Hematopoietic multipotent progenitor cell treated with erythropoietin and hydrocortisone succinate and interleukin-3 and kit ligand, for 8 days (in vitro differentiated cells): ENCODE measurements at places on chromosomes 7 and 10.

- no peak for DNase-seq
Measured at GRCh38 chr7:34184466-34184865, 279.1 kb downstream of the BMPER start.

DNA sequence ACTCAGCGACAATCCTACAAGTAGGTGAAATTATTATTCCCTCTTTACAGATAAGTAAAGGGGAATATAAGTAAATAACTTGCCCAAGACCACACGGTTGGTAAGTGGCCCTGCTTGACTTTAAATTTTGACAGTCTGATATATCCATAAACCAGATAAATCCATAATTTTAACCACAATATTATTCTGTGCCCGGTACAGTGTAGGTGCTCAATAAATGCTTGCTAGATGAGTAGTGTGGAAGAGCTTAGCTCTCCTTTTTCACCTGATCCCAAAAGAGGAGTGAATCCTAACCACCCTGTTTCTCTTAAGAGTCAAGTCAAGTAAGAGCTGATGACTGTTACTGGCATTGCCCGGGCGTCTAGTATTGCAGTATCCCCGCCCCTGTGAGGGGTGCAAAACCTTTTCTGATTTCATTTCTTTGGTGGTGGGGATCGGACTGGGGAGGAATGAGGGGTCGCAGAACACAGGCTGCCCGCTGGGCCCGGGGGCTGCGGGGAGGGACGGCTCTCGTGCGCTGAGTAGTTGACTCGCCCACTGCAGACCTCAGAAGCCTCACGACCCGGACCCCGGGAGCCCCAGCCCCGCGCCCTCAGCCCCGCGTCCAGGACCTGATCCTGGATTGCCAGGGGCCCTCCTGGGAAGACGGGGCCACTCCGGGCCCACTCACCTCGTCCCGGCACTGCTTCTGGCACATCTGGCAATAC is 490 bp downstream of the KIN start:
- peak; percentile 23 for DNase-seq

GRCh38 chr10:29595146-29595545 is 39.6 kb downstream of the SVIL start:
- no peak for DNase-seq

DNA sequence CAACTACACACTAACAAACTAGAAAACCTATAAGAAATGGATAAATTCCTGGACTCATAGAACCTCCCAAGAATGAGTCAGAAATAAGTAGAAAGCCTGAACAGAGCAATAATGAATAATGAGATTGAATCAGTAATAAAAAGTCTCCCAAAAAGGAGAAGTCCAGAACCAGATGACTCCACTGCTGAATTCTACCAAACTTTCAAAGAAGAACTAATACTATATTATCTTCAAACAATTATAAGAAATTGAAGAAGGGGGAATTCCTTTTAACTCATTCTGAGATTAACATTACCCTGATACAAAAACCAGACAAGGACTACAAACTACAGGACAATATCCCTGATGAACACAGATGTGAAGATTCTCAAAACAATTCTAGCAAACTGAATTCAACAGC is 47.8 kb upstream of the CDK6 start:
- DNase-seq, result no peak

DNA sequence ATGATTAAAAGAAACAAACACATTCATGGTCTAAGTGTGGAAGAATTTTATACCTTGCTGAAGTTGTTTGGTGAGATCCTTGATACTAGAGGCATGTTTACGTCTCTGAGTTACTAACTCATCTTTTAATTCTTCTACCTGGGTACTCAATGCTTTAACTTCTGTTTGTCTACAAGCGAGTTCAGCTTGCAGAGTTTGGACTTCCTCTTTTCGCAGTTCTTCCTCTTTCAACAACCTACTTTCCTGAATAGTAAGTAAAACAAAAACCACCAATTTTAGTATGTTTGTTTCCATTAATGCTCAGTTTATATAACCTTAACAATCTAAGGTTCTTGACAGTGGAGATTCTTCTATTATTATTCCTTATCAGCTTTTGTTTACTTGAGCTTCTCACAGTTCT is 42.9 kb downstream of the CCDC186 start:
- no peak for DNase-seq

DNA sequence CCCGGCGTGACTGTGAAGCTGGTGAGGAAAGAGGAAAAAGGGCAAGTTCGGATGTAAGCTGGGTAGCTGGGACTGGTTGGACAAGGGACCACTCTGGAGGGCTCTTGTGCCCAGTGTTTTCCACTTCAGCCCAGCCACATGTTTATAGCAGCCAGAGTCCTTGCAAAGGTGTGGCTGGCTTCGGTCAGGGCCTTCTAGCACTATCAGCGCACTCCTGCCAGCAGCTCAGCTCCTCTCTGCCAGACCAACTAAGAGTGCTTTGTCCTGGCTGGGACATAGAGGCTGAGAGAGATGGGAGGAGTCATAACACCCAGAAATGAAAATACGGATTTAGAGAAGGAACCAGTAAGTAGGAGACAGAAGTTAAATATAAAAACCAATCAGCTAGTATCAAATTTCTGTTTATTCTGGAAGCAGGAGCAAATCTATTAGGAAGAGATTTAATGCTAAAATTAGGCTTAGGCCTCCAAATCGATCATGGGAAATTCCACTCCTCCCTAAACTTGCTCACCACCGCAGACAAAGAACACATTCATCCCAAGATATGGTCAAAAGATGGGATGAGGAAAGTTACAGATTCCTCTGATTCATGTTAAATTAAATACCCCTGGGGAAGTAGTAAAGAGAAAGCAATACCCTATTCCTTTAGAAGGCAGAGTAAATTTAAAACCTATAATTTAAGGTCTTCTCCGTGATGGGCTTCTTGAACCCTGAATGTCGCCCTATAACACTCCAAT is 135.0 kb downstream of the RALA start:
- DNase-seq, result peak; percentile 11

DNA sequence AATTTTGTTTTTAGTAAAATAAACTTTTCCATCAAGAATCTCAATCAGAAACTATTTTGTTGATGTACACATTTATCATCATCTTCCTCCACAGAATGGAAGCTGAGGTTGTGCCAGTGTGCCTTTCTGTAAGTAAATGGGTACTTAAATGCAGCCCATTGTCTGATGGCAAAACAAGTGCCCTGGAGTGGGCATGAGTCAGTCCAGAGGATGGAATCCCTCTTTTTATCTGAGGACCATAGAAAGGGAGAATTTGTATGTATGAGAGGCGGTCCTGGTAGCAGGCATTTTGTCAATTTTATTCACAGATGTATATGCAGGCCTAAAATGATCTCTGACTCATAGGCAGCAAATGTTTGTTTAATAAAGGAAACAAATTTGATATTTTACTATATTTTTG is 102.1 kb upstream of the MAGI2 start:
- DNase-seq, result no peak

GRCh38 chr7:31688996-31689395 is 2.0 kb downstream of the PPP1R17 start:
- no peak for DNase-seq

- DNase-seq, result peak; percentile 71
Measured at GRCh38 chr7:117212969-117213877, 109.6 kb downstream of the WNT2 start.

DNA sequence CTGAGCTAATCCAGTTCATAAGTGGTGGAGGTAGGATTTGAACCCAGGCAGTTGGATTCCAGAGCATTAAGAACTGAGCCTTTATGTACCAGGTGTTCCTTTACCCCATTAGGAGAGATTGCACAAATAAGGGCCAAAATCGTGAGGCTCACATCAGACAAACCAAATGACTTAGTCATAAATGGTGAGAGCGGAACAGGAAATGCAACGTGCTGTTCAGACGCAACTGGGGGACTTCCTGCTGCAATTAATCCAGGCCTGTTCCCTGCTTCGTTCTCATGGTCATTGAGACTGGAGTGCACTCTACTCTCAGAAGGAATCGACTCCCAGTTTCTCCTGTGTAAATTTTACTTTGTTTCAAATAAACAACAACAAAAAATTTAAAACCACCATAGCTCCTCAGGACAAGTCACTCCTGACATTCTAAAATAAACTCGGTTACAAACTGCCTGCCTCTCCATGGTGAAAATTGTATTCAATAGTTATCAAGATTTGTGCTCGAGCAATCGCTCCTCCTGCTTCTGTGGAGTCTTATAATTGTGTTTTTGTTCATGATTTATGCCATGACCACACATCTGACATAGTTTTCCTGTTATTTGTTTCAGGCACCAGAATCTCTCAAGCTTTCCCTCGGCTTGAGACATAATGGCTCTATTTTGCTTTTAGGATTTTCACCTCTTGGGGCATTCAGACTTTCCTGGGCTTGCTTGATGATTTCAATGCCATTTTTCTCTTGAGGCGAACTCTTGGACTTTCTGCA is 115.3 kb upstream of the BMPER start:
- DNase-seq, result no peak

DNA sequence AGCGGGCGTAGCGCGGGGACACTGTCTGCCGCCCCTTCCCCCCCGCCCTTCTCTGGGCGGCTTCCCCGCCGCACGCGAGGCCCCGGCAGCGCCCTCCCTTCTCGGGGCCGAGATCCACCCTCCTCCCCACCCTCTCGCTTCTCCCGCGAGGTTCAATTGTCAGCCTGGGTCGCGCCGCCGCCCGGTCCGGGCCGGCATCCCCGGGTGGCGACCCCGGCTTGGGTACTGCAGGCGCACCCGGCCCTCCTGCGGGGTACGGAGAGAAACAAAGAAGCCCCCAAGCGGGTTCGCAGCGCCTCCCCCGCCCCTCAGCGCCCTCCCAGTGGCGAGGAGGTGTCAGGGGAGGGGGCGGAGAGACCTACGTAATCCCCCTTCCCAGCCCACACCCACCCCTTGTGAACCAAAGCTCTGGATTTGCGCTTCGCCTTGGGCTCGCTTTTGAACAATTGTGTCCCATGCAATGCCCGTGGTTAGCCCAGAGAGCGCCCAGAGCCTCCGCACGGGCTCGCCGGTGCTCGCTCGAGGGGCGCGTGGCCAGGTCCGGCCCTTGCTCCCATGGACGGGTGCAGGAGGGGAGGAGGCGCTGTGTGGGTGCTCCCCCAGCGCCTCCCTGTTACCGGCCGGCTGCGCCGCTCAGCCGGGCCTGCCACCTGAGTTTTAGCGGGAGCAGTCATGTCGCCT is 634 bp downstream of the HECW1 start:
- no peak for DNase-seq
